ENCODE measurements at places on chromosomes 12 and 14.

GRCh38 chr12:44863867-44864266, 12.2 kb downstream of the NELL2 start:
- DNase-seq: no peak

DNA sequence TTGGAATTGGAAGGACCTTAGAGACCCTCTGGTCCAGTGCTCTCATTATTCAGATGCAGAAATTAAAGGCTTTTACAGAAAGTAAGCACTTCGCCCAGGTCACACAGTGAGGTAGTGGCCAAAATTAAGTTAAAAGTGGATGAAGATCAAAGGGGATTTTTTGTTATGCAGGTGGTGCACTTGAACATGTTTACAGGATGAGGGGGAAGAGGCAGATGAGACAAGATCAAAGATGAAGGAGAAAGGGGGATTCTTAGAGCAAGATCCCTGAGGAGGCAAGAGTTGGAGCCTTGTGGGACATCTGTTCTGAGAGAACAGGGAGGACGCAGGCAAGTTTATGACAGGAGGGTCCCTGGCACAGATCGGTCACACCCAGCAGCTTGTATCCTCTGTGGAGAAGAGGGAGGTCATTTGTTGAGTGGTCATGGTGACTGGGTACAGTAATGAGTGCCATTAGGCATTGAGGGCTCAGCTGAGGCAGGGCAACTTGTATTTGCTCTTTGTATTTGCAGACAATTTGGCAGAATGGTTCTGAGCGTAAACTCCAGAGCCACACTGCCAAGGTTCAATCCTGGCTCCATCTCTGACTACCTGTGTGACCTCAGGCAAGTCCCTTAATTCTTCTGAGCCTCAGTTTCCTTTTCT, 84.0 kb downstream of the BORCS5 start:
- DNase-seq: no peak

GRCh38 chr12:8722286-8722800, 24.6 kb downstream of the RIMKLB start:
- DNase-seq: no peak

DNA sequence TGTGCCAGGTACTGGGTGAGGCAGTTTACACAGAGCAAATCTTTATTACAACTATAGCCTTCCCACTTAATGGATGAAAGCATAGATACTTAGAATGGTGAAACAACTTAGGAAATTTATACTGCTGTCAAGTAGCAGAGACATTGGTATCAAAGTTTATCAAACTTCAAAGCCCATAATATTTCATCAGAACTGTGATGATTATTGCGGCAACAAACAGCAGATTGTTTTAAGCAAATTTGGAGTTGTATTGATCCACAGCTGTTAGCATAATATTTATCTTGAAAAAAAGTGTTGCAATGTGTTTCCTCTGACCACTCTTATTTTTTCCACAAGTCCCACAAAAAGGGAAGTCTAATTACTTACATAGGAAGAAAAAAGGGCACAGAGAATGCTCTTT, 2.0 kb upstream of the SLCO1B3 start:
- no peak for DNase-seq

GRCh38 chr14:81472096-81472800, 61.4 kb downstream of the SEL1L start:
- no peak for DNase-seq

DNA sequence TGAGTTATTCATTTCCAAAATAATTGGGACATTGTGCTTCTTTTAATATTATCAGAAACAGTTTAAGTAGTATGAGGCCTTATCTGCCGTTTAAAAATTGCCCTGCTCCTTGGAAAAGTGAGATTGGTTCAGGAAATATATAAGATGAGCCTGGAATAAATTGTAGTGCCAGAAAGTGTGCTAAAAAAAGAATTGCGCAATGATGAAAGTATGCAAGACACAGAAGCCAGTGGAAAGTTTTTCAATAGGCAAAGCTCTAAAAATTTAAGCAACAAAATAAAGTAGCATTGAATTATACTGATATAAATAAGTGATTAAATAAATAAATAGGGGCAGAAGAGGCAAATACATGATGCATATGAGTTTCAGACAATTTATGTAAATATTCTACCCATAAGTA, 834.9 kb downstream of the BCL11B start:
- no peak for DNase-seq

GRCh38 chr12:85036733-85037132, 582 bp downstream of the LRRIQ1 start:
- DNase-seq: no peak

- no peak for DNase-seq
These were observed 2.8 kb upstream of the IFNG start for GRCh38 chr12:68162374-68162773.

DNA sequence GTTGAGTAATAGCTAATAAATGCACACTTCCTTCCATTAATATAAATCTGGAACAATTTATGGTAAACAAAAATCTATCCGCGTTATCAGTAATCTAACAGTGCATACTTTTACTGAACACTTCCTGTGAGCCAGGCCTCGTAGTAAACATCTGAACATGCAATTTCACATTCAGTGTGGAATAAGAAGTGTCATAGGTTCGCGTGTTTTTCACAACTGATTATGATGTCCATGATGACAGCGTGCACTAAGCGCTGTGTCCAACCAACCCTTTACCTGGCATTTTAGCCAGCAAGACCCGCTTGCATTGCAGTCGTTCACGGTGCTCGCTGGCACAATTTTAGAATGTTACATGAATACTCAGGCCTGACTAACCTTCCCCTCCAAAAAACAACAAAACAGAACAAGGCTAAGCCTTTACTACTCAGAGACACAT, 2.1 kb downstream of the PNMA1 start:
- DNase-seq: no peak

DNA sequence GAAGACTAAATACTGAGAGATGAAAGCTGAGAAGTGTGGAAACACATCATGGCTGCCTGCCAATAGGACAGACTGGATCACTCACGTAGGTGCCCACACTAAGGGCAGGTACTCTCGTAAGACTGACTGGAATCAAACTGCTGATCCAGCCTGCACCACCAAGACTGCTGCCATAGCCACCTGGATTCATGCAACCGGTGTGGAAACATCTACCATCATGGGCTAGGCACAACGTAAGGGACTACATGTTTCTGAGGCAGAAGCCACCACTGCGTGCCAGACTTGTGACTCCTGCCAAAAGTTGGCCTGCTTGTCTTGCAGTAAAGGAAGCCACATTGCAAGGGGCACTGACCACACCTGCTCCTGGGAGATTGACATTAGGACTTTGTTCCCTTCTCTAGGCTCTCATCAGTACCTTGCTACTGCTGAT, 3.8 kb downstream of the POMT2 start:
- no peak for DNase-seq
